Memory B cell (primary cell): ENCODE measurements at places on chromosomes 7 and 10.

DNA sequence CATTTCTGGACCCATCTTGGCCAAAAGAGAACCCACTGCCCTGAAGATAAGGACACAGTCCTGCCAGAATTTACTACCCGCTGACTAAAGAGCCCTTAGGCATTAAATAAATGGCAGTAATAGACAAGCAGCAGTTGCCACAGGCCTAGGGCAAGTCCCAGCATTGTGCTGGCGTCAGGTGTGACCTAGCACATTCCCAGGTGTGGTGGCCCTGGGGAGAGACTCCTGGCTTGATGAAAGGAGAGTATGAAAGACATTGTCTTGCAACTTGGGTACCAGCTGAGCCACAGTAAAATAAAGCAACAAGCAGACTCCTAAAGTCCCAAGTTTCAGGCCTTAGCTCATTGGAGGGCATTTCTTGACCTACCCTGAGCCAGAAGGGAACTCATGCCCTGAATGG, 715.7 kb upstream of the SORCS1 start:
- no peak for DNase-seq

- DNase-seq = no peak
Observed at GRCh38 chr10:31886885-31887284, 41.7 kb downstream of the ARHGAP12 start.

- no peak for DNase-seq
Observed at GRCh38 chr7:6640246-6640721, 3.2 kb downstream of the ZNF316 start.

- DNase-seq = no peak
Observed at GRCh38 chr7:102866535-102867215, 46.1 kb upstream of the LRRC17 start.

GRCh38 chr10:26311383-26311940, 94.9 kb downstream of the GAD2 start:
- DNase-seq = no peak

GRCh38 chr10:28160866-28161405, 141.9 kb downstream of the MPP7 start:
- no peak for DNase-seq

GRCh38 chr7:25619381-25619780, 391.1 kb upstream of the NPVF start:
- DNase-seq = no peak

GRCh38 chr10:100419911-100420449, 42.8 kb upstream of the WNT8B start:
- no peak for DNase-seq

GRCh38 chr7:101453617-101454016, 90.9 kb downstream of the COL26A1 start:
- DNase-seq = no peak

DNA sequence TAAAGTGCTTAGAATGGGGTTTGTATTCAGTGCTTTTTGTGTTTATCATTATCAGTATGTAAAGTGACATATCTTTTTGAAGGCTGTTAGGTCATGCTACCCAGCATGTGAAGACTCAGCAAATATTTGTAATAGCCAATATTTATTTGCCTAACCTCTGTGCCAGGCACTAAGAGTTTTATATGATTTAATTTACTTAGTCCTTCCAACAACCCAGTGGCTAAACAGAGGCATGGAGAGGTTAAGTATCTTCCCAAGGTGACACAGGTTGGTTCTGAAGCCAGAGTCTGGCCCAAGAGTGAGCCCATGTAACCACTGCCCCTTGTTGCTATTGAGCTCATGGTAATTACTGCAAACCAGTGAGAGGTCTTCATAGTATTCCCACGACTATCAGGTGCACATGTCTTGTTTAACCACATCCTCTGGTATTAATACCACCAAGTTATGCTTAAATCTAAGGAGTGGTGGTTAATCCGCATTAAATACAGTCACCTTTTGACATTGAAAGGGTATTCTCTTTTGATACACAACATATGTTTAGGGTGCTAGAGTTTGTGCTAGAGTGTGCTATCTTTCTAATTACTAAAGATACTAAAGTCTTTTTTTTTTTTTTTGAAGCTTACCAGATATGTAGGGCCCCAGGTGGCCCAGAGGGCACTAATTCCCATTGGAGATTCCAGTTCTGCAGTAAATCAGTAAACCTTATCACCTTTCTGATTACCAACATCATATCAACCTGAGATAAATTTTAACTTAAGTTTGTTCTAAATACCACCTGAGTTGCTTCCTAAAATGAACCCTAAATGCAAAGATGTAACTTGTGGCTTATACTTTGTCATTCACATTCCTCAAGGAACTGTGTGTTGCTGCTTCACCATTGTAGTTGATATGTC, 2.9 kb downstream of the ADD3 start:
- DNase-seq = no peak

- no peak for DNase-seq
Observed at GRCh38 chr7:111239437-111239836, 148.5 kb downstream of the LRRN3 start.

DNA sequence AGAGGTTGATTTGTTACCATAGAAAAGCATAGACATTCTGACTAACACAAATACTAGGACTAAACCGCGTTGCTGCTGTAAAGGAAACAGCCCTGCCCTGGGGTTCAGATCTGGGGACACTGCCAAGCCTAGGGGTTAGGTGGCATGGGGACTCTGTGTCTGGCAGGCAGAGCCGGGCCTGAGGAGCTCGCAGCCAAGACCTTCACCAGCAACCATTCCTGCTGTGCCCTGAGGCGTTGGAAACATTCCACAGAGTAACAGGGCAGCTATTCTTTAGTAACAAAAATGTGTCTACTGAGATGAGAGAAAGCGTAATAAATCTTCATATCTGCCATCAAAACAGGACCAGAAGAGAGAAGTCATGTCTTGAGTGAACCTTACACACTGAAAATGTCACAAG, 280.5 kb downstream of the POM121L12 start:
- DNase-seq = no peak
